Stimulated activated CD8-positive, alpha-beta memory T cell treated with anti-CD3 and anti-CD28 coated beads, Interleukin-12 subunit alpha, Interleukin-12 subunit beta, amount 100 ng/mL, for 1 hour (primary cell): ENCODE measurements at places on chromosomes 2 and 18.

GRCh38 chr2:224426656-224427055, 24.7 kb upstream of the FAM124B start:
- no peak for DNase-seq

GRCh38 chr2:204021290-204022081, 84.9 kb downstream of the ICOS start:
- DNase-seq = no peak

DNA sequence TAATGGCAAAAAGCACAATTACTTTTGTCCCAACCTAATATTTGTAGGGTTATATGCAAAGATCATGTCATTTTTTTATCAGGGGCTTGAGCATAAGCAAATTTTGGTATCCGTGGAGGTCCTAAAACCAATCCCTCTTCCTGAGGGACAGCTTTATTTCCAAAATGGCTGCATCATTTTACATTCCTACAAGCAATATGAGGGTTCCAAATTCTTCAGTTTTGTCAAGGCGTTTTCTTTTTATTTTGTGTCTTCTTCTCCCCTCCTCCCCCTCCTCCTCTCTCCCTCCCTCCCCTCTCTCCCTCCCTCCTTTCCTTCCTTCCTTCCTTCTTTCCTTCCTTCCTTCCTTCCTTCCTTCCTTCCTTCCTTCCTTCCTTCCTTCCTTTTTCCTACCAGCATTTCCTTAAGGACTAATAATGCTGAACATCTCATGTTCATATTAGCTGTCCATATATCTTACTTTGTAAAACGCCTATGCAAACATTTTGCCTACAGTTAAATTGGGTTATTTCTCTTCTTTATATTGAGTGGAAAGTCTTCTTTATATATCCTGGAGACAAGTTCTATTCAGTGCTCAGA, 881.8 kb downstream of the DCDC2C start:
- no peak for DNase-seq

GRCh38 chr2:222747526-222748160, 76.2 kb downstream of the MOGAT1 start:
- no peak for DNase-seq

GRCh38 chr2:86372641-86373502, 35.4 kb upstream of the REEP1 start:
- no peak for DNase-seq

- DNase-seq = no peak
Observed at GRCh38 chr2:46315103-46315890, 18.1 kb downstream of the EPAS1 start.

GRCh38 chr2:217223222-217223930, 363.5 kb upstream of the TNP1 start:
- no peak for DNase-seq

DNA sequence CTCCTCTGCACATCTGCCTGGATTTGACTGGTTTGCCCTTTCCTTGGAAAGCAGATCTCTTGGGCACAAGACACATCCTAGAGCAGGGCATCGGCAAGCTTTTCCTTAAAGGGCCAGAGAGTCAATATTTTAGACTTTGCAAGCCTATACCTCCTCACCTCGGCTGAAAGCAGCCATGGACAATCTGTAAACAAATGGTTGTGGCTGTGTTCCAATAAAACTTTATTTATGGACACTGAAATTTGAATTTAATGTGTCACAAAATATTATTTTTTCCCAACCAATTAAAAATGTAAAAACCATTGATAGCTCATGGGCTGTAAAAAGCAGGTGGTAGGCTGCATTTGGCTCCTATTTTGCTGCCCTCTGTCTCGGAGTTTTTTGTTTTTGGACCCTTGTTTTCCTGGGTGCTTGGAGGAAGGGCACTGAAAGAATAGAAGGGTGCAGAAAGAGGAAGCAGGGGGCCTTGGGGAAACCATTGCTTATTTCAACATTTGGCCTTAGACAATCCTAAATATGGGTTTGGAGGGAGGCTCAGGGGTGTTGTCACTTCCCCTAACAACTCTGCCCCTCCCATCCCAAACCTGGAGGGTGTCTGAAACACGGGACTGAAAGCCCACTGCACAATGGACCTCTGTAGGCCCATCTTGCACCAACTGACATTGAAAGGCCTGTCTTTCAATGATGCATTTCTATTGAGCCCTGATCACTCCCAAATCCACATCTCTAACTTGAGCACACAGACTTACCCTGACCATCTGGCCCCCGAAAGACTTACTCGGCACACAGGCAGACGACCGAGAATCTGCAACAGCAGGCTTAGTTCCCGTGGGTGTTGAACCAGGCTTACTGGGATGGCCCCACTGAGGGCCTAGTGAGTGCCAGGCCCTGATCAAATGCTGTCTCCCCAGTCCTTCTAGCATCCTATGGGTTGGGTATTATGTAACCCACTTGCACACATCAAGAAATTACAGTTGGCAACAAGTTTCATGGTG, 7.1 kb upstream of the ZFP36L2 start:
- DNase-seq = no peak

GRCh38 chr18:35091841-35092240, 50.6 kb downstream of the MAPRE2 start:
- DNase-seq = no peak

- no peak for DNase-seq
Observed at GRCh38 chr2:36692121-36692520, 4.4 kb upstream of the VIT start.

DNA sequence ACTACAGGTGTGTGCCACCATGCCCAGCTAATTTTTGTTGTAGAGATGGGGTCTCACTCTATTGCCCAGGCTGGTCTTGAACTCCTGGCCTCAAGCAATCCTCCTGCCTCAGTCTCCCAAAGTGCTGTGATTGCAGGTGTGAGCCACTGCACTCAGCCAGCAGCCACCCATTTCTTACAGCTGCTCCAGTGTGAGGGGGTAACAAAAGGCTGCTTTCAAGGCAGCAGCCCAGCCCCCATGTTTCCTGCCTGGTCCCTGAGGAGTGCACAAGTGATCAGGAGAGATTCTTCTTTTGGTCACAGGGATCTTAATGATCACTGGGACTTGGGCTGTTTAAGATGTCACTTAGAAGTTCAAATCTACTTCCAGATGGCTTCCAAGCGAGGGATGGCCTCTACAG, 15.2 kb upstream of the CXCR4 start:
- no peak for DNase-seq

DNA sequence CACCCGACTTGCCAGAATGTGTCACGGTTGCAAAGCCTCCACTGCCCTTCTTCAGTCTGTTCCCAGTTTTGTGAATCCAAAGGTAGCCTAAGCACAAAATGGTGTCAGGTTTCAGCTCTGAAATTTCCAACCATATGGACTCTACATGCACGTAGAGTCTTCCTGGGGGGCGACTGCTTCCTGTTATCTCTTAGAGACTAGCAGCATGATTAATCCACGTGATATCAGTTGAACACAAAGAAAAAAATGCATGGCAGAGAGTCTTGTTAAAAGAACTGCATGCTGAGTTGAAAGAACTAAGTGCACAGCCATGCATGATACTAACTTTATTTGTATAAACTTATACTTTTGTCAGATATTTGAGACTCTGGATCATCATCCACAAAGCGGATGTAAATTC, 404.4 kb downstream of the SOCS6 start:
- no peak for DNase-seq

DNA sequence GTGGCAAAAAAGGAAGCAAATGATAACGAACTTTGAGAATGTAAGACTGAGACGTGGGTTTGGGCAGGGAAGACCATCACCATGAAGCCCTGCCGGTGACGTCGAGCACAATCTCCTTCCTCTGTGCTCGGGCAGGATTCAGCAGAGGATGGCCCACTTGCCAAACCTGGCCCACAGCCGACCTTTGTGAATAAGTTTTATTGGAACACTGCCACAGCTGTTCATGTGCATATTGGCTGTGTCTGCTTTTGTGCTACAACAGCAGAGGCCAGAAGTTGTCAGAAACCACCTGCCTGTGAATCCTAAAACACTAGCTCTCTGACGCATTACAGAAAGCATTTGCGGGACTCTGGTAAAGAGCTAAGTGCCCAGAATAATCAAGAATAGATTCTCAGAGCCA, 223.9 kb downstream of the MYT1L start:
- no peak for DNase-seq

- DNase-seq = no peak
Observed at GRCh38 chr2:60301726-60302125, 251.7 kb downstream of the BCL11A start.

GRCh38 chr2:112850588-112850987, 14.0 kb upstream of the IL1B start:
- no peak for DNase-seq

DNA sequence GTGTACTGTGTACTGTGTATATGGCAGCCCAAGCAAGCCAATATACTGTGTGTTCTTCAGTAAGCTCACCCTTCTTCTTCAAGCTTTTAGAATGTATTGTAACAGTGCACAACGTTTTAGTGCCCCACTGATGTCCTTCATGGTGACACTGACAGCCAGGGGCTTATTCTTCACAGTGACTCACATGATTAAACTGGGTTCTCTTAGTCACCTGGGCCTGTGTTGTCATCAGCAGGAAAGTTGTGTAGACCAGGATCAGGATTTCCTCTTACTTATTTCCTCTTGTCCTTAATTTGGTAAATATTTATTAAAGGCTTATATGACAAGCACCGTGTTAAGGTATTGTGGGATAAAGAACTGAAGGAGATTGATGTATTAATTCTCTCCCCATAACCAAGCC, 67.9 kb upstream of the THOC1 start:
- DNase-seq = no peak

DNA sequence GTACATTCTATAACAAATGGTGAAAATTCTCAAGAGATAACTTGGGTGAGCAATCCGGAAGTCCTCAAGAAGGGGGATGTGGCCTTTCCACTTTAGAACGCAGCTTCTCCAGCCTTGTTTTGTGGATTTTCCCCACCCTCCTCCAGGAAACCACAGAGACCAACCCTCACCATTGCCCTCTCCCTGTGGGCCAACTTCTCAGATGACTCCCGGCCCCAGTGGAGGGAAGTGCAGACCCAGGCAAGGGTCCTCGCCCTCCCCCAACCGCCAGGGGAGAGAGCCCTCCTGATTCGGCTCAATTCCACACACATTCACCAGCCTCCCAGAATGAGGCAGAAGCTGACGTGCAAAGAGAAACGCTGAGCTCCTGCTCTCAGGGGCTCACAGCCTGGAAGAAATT, 277.2 kb downstream of the EIPR1 start:
- no peak for DNase-seq

GRCh38 chr2:235954281-235954680, 213.9 kb downstream of the GBX2 start:
- DNase-seq = no peak

- no peak for DNase-seq
Observed at GRCh38 chr18:58339890-58340289, 289.0 kb downstream of the ALPK2 start.

- no peak for DNase-seq
Observed at GRCh38 chr2:218854860-218855259, 4.7 kb upstream of the WNT6 start.

DNA sequence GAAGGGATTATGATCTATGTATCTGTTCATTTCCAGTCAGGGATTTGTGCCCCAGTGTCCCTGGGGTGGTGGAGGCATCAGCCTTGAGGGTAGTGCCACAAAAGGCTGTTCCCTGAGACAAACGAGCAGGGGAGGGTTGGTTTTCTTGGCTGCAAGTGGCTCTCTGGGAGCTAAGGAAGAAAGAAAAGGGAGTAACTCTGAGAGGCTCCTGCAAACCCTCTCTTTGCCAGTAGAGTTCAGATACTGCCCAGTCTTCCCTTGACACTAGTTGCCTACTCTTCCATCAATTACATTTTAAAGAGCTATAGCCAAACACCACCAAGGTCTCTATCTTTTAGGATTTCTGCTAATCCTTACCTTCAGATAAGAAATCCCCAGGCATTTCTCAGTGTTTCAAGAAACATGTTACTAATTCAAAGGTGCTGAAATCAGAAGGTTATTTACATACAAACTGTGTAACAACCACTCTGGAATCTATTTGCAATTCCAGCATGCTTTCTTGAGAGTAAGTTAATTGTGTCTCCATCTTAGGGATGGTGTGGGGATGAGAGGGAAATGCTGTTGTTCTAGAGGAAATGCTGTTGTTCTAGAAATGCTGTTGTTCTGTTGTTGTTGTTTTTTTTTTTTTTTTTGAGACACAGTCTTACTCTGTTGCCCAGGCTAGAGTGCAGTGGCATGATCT, 18.7 kb upstream of the KCTD1 start:
- no peak for DNase-seq

DNA sequence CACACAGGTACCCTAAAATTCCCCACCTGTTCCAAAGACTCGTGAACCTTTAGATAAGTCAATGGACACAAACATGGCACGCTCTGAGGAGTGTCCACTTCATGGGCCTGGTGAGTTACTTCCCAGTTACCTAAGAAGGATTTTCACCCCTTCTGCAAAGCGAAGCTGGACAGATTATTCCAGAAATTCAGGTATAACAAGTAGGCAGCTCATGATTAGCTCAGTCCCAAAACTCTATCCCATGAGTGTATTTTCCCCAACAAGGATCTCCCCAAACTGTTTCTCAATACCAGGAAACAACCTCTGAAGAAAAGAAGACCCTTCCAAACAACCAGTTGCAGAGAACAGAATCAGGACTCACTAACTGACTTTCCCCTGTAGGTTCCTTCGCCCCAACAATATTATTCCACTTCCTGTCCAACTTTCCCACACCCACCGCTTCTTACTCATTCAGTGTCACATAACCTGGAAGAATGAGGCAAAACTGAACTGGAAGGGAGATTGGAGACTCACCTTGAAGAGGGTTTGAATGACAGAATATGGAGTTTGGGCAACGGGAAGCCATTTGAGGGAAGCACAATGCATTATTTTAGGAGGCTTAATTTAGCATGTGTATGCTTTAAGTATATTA, 120.1 kb downstream of the ANTXR1 start:
- no peak for DNase-seq

- no peak for DNase-seq
Observed at GRCh38 chr2:72024451-72025175, 123.0 kb downstream of the CYP26B1 start.

- DNase-seq = no peak
Observed at GRCh38 chr18:70330887-70331286, 42.0 kb downstream of the SOCS6 start.
